ENCODE measurements at places on chromosomes 6 and 20.

- DNase-seq, result no peak
These were observed 1.1 kb upstream of the SMOC2 start for GRCh38 chr6:168439794-168440450.

- DNase-seq, result no peak
These were observed 13.7 kb downstream of the BPIFA1 start for GRCh38 chr20:33249456-33249855.

DNA sequence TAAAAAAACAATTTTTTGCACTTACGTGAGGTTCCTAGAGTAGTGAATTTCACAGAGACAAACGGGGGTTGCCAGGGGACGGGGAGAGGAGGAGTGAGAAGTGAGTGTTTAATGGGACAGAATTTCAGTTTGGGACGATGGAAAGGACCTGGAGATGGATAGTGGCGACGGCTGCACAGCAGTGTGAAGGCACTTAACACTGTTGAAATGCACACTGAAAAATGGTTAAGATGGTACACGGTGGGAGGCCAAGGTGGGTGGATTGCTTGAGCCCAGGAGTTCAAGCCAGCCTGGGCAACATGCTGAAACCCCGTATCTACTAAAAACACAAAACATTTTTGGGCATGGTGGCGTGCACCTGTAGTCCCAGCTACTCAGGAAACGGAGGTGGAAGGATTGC lies 31.4 kb downstream of the RPP40 start:
- DNase-seq, result no peak

- no peak for DNase-seq
These were observed 14.1 kb upstream of the CALHM6 start for GRCh38 chr6:116447052-116447451.

DNA sequence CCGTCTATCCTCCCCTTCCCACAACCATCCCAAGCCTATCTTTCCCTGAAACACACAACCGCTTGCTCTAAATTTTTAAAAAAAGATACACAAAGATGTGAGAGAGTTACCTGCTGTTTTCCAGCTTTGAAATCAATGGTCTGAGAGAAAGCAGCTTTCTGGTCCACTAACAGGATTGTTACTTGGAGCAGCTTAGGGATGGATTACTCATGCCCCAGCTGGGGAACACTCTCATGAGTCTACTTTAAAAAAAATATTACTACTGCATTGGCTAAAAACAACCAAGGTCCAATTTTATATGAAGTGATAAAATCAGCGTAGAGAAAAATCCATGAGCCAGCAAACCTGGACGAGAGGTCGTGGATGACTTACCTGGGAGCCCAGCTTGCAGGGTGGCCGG lies 29.6 kb upstream of the FOXC1 start:
- DNase-seq, result no peak

DNA sequence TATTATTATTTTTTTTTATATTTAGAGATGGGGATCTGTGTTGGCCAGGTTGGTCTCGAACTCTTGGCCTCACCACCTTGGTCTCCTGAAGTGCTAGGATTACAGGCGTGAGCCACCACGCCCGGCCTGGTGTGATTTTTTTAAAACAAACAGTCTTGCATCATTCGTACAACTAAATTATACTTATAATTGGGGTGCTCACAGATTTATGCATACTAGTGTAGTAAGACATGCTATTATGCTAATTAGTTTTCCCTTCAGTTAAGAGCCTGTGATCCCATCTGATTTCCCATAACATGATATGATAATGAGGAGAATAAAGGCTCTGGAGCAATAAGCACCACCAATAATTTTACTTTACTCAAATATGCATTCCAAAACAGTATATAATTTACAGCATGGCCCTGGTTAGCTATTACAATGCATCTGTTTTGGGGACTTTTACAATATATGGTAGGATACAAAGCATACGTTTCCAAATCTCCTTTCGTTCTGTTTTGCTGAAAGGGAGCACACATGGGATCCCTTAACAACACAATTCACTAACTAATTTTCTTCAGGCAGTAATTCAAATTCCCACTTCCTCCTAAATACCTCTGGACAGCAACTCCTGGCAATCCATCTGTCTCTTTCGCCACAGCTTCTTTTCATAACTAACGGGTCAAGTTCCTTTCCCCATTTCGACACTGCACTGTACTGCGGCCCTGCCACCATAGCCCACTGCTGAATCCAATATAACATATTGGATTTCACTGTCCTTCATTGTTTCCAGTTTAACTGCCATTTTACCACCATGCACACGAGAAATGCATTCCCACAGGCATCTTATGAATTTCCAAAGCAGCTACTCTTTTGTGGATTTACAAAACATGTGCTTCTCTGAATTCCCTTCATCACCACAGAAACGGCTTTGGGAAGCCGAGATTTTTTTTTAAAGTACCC lies 1.7 kb downstream of the NUDT3 start:
- no peak for DNase-seq
